ENCODE measurements at places on chromosomes 11 and 22.

GRCh38 chr22:46812034-46812605 is 49.7 kb downstream of the TBC1D22A start:
- DNase-seq = no peak

GRCh38 chr11:108838102-108838791 is 173.4 kb downstream of the DDX10 start:
- DNase-seq = no peak

DNA sequence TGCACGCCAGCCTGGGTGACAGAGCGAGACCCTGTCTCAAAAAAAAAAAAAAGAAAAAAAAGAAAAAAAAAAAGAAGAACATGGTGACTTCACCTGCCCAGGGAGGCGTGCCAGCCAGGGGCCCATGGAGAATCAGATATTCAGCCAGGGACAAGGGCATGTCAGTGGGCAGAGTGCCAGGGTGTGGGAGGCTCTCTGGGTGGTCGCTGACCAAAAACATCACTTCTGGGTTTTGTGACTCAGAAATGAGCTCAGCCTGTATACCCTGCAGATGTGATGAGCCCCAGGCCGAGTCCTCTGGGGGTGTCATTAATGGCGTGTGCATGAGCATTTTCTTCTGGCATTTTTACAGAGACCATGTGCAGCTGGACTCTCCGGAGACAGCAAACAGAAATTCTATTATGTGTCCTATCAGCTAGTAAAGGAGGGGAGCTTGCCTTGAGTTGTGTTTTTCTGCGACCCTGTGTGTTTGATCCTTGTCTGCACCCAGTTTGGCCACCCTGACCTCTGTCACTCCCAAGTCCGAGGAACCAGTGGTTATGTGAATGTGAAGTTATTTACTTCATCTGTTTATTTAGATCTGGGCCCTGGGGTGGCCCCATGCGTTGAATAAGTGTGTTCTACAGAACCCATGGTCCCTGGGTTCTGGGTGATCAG is 53.6 kb downstream of the BCR start:
- DNase-seq = peak; percentile 46

DNA sequence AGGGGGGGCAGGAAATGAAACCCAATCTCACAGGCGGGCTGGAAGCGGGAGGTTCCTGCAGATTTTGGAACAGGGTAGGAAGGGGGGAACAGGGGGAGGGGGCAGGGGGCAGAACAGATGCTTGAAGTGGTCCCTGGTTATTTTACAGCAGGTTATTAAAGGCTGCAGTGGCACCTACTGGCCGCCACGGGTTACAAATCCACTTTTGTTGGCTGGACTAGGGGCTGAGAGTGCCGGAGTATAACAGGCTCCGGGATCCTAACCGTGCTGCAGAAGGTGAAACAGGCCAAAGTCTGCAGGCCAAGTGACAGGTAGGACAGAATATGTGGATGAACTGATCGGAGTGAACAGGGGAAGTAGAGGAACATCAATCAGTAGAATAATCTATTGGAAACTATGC is 2.5 kb downstream of the ROBO3 start:
- DNase-seq = no peak

GRCh38 chr22:44002997-44003396 is 21.1 kb upstream of the PARVB start:
- no peak for DNase-seq

GRCh38 chr11:43959321-43959995 is 17.0 kb downstream of the C11orf96 start:
- DNase-seq = no peak

DNA sequence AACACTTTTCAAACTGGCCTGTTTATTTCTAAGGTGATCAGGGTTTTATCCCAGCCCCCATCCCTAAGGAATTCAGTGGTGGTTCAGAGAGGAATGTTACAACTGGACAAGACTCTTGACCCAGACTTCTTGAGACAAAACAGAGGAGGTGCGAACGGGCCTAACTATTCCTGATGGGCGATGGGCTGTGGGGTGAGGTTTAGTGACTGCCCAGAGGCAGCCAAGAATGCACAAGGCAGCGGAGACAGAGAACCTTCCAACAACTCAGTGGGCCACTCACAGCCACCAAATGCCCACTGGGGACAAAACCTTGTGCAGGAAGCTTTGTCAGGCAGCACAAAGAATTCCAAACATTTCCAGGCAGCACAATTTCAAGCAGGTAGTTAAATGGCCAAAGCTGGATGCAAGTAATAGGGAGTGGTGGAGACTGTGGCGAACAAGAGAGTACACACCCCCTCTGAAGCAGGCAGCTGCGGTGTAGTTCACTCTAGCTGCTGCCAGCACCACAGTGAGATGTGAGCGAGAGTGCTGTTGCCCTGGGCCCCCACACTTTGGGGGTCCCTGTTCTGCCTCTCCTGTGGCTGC is 29.2 kb downstream of the SCUBE1 start:
- no peak for DNase-seq

DNA sequence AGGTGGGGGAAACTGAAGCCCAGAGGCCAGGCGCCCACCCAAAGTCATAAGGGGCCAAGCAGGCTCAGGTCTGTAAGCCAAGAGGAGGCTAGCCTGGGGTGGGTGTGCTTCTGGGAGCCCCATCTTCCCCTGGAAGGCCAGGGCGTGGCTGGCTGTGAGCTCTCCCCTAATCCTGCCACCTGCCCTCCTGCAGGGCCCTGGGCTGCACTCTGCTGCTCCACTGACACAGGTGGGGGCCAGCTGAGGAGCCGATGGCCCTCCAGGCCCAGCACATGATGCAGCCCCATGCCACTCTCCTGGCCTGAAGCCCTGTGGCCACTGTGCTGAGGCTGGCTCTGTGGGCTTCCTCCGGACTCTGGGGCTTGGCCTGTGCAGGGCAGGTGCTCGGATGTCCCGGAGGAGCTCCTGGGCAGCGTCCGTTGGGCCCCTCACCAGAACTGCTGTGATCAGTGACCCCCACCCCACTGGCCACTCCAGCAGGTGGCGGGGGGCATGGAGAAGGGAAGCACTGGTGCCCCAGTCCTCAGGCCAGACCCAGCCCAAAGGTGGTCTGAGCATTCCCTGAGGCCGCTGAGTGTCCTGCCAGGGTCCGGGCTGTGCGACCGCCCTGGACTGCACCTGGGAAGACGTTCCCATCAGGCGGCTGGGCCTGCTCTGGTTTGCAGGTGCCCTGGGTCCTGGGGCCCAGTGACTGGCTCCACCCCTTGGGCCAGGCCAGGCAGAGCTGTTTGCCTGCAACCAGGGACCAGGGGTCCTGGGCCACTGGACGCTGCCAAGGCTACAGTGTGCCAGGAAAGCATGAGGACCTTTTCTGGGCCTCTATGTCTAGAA is 8.5 kb downstream of the PIM3 start:
- no peak for DNase-seq

DNA sequence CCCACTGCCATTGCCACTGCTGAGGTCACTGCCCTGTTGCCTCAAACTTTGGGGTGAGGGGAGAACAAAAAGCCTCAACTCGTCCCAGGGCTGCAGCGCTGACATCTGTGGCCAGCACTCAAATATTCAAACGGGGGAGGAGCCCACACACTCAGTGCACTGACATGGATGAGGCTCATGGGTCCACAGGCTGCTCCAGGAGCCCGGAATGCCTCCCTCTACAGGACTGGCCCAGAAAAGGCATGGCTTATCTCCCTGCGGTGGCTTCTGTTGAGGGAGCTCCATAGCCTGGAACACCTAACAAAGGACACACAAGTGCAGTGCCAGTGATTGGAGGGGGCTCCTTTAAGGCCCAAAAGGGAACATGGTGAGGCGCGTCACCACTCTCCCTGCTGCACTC is 341.1 kb upstream of the LUZP2 start:
- no peak for DNase-seq

DNA sequence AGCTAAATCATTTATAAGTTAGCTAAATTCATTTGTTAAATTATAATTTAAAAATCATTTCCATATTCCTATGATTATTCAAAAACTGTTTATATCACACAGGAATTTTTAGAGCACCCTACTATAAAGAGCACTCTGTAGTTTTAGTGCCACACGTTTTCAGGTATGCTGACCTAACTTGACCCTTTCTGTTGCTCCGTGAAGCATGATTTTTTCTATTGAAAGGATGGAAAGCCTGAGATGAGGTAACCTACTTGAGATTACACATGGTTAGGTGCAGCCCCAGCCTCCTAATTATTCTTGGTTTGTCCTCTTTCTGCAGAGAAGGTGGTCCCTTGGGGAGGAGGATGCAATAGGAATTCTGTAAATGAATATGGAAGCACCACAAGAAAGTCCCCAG is 72.6 kb downstream of the PPFIBP2 start:
- DNase-seq = no peak

- no peak for DNase-seq
Observed at GRCh38 chr11:5553343-5553742, 5.0 kb upstream of the OR52H1 start.

GRCh38 chr11:84524422-84525051 is 1102.6 kb downstream of the DLG2 start:
- DNase-seq = no peak

GRCh38 chr11:35639591-35640179 is 21.4 kb downstream of the FJX1 start:
- no peak for DNase-seq

DNA sequence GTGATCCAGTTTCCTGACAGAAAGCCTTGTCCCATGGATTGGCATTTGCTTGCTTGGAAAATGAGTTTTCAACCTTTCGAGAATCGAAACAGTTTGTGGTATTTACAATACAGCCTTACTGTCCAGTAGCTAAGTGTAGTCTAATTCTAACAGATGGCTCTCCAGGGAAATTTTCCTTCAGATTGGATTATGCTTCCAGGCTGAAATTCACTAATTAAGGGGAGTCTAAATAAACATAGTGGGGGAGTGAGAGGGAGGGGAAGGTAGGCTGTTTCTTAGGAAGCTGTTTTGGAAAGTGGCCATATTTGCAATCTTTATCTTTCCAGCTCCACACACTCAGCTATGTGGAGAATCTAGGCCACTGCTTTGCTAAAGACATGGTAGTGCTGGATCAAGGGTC is 81.3 kb downstream of the SYT9 start:
- DNase-seq = no peak

GRCh38 chr11:129331217-129331616 is 44.4 kb upstream of the BARX2 start:
- no peak for DNase-seq

GRCh38 chr11:73866095-73866579 is 10.5 kb downstream of the COA4 start:
- DNase-seq = no peak

DNA sequence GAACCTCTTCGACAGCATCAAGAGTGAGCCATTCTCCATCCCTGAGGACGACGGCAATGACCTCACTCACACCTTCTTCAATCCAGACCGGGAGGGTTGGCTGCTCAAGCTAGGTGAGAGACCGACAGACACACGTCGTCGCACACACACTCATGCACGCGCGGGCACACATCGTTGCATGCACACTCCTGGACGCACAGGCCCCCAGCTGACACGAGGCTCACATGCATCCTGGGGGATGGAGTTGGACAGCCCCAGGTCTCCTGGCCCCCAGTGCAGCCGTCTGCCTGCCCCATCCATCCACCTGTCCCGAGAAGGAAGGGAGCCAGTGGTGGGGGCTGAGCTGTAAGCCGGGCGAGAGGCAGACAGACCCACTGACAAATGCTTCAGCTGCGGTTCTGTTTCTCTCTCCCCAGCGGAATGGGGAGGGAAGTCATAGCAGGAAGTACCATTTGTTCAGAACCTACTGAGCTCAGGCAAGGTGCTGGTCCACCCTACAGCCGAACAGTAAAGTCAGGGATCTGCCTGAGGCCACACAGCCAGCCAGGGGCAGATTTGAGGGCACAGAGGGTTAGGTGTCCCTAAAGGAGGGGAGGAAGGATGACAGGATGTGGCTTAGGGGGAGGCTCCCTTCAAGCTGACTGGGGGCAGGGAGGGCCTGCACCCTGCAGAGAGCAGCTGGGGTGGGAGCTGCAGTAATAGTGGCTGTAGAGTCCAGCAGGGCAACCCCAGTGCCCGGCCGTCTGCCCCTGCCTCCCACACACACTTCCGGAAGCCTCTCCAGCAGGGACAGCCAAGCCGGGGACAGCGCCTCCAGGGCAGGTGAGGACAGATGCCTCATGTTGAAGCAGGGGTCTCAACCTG is 27.1 kb downstream of the CYTH4 start:
- DNase-seq = no peak

DNA sequence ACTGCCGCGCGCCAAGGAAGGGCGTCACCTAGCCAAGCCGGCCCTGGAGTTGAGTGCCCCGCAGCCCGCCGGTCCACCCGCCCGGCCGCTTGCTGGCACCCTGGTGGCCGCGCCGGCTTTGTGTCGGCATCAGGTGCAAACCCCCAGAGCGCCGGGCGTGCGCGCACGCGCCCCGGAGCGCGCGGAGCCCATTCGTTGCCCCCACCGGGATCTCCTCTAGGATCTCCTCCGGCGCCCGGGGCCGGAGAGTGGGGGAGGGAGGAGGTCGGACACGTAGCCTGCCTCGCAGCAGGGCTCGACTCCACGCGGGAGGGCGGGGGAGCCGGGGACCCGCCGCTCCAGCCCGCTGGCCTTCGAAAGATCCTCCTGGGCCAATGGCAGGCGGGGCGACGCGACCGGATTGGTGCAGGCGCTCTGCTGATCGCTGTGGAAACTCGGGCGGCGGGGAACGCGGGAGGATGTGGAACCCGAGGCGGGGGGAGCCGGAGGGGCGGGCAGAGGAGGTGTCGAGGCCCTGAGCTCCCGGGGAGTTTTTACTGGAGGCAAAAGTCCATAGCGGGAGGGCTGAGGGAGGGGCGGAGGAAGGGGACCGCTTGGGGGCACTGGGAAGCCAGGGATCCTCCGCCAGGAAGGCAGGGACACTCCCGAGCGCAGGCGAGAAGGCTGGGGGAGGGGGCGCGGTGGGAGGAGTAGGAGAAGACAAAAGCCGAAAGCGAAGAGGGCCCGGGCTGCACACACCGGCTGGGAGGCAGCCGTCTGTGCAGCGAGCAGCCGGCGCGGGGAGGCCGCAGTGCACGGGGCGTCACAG is at the start of gene FADS2:
Gene FADS2 (plus strand): TSS at position 730 of the 808 bp plus-strand sequence. CDS start 91 bp downstream, outside the sequence.
- DNase-seq = peak; percentile 85

GRCh38 chr11:103862094-103862801 is 174.2 kb upstream of the DDI1 start:
- no peak for DNase-seq

GRCh38 chr11:93921695-93922468 is 71.5 kb upstream of the VSTM5 start:
- peak; percentile 11 for DNase-seq

- no peak for DNase-seq
Observed at GRCh38 chr11:109789901-109790300, 303.3 kb upstream of the ZC3H12C start.

- no peak for DNase-seq
Observed at GRCh38 chr11:33897761-33898375, 6.0 kb upstream of the LMO2 start.

GRCh38 chr11:126733685-126734084 is 266.9 kb downstream of the KIRREL3 start:
- DNase-seq = no peak

DNA sequence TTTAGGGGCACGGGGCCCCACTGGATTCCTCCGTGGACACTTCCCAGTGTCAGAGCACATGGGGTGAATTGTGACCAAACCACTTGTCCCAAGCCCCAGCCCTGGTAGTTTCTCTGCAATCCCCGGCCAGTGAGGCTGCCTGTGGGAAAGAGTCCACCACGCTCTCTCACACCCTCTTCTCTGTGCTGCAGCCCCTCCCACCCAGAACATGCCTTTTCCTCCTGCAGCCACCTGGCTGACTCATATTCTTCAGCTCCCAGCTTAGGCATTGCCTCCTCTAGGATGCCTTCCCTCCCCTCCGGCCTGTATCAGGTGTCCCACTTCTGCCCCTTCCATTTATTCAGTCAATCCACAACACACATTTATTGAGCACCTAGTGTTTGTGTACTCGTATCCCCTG is 5.4 kb upstream of the RPS6KB2 start:
- DNase-seq = no peak

All from brain pericyte (primary cell).